ENCODE measurements at places on chromosomes 3 and 15. TPM values are rescaled to one million over a fixed set of nuclear protein-coding genes. Genes with fewer than 3 reads are reported as not detected.

- no peak for DNase-seq
Observed at GRCh38 chr3:157527131-157527881, 24.1 kb upstream of the VEPH1 start.

- no peak for DNase-seq
Observed at GRCh38 chr3:32886296-32886695, 65.1 kb upstream of the CCR4 start.

GRCh38 chr15:40487816-40488682 is 17.3 kb downstream of the CHST14 start:
- no peak for DNase-seq

DNA sequence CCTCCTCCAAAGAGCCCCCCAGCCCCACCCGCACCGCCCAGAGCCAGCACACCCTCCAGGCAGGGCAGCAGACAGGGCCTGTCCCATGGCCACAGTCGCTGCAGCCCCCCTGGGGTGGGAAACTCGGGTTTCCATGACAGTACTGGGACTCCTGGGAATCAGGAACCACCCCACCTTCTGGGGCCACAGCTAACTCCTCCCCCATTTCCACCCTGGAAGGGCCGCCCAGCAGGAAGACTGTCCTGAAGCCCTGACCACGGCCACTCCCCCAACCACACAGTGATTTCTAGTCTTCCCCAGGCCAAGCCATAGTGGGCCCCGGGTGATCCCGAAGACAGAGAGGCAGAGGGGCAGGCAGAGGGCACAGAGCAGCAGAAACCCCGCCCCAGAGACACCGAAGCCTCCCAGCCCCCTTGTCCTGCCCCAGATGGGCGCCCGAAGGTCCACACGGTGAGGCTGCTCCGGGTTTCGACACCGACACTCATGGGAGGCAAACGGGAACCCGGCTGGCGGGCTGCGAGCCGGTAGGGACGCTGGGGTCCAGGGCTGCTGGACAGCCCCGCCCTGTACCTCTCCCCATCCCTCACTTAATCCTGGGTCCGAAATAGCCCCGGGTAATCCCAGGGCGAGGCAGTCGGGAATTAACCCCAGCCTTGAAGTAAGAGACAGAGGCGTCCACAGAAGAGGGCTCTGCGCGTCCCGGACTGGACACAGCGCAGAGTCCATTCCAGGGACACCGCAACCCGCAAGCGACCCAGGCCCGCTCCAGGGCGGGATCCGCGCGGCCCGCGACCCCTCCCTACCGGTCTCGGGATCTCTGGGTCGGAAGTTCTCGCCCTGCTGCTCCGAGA is 138.4 kb downstream of the NUP210 start:
- no peak for DNase-seq

- no peak for DNase-seq
Observed at GRCh38 chr3:136928240-136928639, 29.5 kb upstream of the IL20RB start.

DNA sequence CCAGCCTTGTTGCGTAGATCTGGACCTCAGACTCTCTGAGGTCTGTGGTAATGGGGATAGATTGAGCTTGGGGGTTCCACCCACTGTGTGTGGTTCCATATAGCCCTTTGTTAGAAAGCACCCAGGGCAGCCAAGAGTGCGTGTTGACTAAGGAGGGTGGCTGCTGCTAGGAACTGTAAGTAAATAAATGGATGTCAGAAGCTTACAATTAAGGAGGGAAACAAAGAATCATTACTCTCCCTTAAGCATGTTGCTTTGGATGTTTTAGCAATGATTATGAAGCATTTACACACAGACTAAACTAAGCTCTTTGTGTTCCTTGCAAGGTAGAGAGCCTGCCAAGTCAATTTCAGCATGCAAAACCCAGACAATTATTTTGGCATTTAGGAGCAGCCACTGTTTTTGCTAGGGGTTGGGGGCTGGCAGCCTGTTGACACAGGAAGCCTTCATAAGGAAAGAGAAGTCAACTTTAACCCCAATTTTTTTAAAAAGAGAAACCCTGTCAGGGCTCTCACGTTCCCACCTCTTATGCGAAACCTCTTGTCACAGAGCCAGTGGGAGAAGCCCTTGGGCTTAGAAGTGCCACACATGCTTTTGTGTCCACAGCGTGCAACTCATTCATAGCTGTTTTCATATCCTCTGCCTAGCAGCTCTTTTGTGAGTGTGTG is 127.8 kb downstream of the CMSS1 start:
- no peak for DNase-seq

GRCh38 chr3:178451799-178452198 is 84.4 kb upstream of the KCNMB2 start:
- DNase-seq, result no peak

The VPS18 gene
- 17.4 TPM for total RNA-seq

DNA sequence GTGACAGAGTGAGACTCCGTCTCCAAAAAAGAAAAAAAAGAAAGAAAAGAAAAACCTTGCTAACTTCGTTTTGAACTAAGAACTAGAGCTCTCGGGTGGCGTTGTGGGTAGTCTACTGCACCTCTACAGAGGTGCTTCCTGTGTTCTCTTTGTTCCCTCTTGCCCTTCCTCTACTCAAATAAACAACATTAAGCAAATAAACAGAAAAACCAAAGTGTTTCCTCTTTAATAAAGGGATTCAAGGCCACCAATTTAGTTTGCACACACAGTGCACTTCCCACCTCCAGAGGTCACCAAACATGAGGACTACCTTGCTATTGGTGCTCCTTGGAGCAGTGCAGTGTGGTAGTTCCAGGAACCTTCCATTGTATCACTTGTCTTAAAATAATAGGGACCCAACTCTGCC is 354.2 kb upstream of the TBL1XR1 start:
- no peak for DNase-seq
